ENCODE measurements at places on chromosomes 3 and 15. TPM values are rescaled to one million over a fixed set of nuclear protein-coding genes. Genes with fewer than 3 reads are reported as not detected.

CHRNA7 gene
- 0.20 TPM for total RNA-seq

SLC6A1 gene
- total RNA-seq: not detected

TMC3 gene
- not detected for total RNA-seq

LARP6 gene
- total RNA-seq: 0.35 TPM

NR2E3 gene
- total RNA-seq: not detected

CYP8B1 gene
- total RNA-seq: not detected

TMEM42 gene
- 10.5 TPM for total RNA-seq

MYZAP gene
- total RNA-seq: 0.15 TPM

SPPL2A gene
- total RNA-seq: 51.5 TPM

SLC15A2 gene
- 0.44 TPM for total RNA-seq

CASR gene
- 0.10 TPM for total RNA-seq

HCLS1 gene
- total RNA-seq: 277 TPM

ATP8B4 gene
- 0.86 TPM for total RNA-seq
